ENCODE measurements at places on chromosomes 2 and 18.

- DNase-seq: no peak
These were observed 147.2 kb downstream of the ETAA1 start for GRCh38 chr2:67544286-67544685.

DNA sequence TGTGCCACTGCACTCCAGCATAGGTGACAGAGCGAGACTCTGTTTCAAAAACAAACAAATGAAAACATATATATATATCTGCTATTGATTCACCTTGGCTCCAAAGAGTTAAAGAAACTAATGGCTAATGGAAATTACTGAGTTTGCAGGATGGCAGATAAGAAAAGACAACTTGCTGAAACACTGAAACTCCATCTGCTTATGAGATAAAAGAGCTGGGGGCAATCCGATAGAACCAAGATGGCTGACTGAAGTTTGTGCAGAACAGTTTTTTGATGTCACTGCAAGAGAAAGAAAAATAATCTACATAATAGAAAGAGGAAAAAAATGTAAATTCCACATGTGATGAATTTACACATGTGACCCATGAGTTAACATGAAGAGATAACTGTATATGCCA is 88.2 kb downstream of the LRATD1 start:
- DNase-seq: no peak

DNA sequence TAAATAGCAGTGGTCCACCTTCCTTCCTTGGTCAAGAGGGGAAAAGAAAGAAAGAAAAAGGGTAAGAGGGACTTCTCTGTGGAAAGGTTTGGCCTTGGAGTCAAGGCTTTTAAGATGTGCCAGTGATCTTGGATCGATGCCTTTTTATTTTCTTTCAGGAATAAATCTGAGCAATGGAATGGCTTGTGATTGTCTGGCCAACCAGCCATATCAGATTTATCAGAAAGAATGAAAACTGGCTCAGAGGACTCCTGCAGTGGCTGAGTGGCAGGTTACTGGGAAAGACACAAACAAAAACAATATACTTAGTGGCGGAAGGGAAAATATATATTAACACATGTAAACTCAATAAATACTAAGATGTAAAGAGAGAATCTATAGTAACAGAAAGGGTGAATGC is 4.3 kb downstream of the ERBB4 start:
- DNase-seq: no peak

DNA sequence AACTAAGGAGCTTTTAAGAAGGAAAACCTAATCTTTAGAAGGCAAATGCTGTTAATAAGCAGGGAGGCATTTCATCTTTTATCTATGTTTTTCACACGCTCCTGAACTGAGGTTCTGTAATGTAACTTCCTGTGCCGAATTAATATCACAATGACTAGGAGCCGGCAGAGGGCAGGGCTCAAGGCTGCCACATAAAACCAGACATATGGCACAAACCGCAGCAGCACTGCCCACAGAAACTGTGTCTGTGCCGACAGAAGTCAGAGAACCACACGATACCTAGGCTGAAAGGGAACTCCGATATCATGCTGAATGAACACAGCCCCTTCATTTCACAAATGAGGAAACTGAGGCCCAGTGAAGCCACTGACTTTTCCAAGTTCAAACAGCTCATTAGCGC is 112.1 kb downstream of the EIPR1 start:
- DNase-seq: no peak

DNA sequence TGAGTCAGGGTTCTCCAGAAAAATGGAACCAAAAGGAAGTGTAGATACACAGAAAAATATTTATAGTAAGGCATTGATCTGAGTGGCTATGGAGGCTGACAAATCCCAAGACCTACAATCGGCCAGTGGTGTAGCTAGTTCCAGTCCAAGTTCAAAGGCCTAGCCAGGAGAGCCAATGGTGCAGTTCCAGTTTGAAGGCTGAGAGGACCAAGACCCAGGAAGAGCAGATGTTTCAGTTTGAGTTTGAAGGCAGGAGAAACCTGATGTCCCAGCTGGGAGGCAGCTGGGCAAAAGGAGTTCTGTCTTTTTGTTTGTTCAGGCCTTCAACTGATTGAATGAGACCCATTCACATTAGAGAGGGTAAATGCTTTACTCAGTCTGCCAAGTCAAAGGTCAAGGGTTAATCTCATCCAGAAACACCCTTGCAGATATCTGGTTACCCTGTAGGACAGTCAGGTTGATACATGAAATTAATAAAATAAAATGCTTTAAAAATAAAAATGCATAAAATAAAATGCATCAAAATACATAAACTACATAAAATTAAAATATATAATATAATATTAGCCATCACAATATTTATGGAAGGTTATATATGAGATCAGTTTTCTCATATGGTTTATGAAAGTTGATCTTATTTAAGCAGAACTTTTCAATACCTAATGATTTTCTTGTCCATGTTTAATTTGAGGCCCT is 38.7 kb downstream of the KCNE4 start:
- DNase-seq: no peak

- DNase-seq: peak; percentile 43
These were observed 3.7 kb upstream of the MFSD6 start for GRCh38 chr2:190404487-190404886.

- DNase-seq: no peak
These were observed 14.6 kb downstream of the SLC4A5 start for GRCh38 chr2:74328573-74328972.

DNA sequence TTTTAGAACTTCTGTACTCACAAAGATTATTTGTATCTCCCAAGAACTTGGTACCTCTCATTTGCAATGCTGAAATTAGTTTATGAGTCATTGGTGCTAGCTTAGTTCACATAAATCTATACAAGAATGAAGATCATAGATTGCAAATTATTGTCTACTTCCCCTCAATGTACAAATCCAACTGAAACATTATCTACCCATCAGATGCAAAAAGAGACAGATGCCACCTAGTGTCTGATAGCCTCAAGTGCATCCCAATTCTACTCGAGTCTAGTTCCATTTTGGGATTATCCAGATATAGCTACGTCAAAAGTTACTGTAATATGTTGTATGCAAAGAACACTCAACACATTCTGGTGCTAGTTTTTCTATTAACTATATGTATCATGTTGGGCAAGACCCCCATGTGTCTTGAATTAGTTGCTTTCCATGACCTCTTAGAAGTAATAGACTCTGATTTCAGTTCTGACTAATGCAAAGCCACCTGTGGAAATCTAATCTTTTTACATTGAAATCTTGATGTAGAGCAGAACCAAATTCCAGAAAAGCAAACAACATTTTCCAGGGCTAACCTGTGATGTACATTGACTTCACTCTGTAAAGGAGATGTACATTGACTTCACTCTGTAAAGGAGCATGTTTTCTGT is 210.0 kb downstream of the RBM43 start:
- peak; percentile 65 for DNase-seq

DNA sequence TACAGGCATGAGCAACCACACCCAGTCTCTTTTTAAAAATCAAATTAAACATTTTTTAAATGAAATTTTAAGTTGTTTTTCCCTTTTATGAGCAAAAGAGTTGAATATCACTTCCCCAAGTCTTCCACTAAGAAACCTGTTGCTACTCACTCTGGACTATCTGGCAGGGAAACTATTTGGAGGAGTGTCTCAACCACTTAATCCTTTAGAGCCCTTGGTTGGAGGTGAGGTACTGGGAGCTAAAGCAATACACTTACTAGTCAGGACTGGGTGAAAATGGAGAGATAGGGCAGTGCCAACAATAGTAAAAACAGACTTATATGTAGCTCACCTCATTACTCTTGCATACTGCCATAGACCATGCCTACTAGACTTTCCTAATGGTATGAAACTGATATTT is 135.5 kb downstream of the RND3 start:
- DNase-seq: no peak

- DNase-seq: no peak
These were observed 16.2 kb upstream of the SULT1C3 start for GRCh38 chr2:108223573-108223972.

DNA sequence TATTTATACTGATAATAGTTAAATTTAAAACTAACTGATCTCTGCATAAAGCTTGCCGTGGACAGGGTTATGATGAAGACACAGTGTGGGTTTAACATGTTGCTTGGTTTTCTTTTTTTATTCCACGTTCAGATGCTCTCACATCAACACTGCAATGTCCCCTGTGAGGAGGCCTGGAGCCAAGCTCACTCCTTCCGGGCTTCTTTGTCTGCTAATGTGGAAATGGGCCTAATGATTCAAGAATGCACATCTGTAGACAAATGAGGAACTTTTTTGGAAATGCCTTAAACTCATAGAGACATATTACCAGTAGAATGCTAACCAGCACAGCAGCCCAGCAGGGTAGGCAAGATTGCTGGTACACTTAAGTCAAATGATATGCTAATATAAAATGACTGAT is 208.0 kb downstream of the GALR1 start:
- no peak for DNase-seq

DNA sequence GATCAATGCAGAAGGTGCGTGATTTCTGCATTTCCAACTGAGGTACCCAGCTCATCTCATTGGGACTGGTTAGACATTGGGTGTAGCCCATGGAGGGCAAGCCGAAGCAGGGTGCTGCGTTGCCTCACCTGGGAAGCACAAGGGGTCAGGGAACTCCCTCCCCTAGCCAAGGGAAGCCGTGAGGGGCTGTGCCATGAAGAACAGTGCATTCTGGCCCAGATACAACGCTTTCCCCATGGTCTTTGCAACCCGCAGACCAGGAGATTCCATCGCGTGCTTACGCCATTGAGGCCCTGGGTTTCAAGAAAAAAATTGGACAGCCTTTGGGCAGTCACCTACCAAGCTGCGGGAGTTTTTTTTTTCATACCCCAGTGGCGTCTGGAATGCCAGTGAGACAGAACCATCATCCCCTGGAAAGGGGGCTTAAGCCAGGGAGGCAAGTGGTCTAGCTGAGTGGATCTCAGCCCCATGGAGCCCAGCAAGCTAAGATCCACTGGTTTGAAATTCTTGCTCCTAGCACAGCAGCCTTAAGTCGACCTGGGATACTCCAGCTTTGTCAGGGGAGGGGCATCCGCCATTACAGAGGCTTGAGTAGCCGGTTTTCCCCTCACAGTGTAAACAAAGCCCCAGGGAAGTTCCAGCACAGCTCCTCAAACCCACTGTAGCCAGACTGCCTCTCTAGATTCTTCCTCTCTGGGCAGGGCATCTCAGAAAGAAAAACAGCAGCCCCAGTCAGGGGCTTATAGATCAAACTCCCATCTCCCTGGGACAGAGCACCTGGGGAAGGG is 21.7 kb downstream of the TFPI start:
- DNase-seq: no peak

DNA sequence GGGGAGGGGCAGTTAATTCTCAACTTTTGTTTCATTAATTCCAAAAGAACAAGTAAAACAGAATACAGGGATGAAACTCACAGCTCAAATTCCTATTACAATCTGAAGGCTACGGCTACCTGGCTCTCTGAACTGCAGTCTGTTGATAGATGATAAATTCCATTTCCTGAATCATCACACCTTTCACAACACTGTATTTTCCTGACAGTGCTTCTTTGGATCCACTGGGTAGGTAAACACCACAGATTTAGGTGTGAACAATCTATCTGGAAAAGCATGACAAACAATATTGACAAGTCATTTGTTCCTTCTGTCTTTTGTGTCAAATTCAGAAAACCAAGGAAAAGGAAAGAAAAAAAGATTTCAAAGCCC is 843.2 kb downstream of the LRRTM4 start:
- no peak for DNase-seq

DNA sequence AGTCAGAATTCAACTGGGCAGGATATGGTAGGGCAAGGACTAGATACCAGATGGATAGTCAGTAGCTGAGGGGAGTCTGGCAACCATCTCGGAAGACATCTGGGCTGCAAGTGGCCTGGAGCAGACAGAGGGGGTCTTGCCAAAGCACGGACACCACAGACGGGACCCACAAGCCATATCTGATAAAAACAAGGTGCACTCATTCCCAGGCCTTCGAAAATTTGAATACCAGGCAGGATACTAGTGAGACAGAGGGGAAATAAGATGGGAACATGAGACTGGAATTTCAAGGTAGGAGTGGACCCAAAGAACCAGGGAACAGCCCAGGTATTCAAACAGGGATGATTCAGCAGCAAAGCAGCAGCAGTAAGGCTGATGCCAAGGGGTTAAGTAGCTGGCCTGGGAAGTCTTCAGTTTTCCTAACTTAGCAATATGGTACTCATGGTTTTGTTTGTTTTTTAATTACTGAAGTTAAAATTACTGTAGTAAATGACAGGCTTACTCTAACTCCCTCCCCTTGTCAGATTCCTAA is 144.9 kb upstream of the NCKAP5 start:
- DNase-seq: no peak

DNA sequence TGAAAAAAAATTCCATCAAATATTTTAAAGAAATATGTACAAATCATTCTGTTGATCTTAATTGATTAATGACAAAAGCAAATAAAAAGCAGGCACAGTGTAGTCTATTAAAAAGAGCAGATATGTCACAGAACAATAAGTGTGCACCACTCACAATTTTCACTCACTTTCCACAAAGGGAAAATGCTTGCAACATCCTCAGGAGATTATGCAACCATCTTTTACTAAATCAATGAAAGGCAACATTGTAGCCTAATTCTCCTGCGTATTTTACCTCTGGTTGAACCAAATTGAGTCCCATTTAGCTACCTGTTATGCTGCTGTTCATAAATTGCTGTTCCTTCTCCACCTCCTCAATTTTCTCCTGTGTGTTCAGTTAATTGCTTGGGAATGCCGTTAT is 1346.8 kb upstream of the PIK3C3 start:
- DNase-seq: no peak

DNA sequence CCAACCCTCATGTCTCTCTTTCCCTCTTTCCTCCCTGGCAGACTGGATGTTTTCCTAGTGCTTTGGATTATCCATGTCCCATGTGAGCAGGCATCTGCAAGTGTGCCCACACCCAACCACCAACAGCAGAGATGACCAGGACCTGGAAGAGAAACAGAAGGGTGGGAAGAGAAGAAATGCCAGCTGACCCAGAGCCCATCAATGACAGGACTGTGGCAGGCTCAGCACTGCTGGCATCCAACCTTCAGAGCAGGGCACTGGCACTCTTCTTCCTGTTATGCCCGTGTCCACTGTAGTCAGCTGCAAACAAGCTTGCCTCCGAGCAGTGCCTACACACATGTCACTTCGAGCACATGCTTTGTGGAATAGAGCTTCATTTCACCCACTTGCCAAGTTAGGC is 121.1 kb downstream of the TANC1 start:
- DNase-seq: no peak

Data from fibroblast of skin of right biceps (primary cell).